ENCODE measurements at places on chromosomes 7 and 10.
A peak's percentile ranks its signal among the peaks of the same experiment; 100 is the strongest.

DNA sequence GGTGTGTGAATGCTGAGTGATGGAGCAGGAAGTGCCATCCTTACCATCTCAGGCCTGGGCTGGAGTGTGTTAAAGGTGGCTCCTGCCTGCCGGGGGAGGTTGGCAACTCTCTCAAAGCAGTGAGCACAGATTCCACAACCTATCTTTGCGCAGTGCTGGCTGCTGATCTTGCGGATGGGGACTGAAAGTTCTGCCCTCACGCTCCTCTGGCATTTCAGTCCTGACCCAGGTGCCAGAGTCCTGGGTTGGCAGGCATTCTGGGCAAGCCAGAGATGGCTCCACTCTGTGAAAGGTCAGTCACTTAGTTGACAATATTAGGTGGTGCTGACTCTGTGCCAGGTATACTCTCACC lies 315.5 kb downstream of the RPS24 start:
- DNase-seq, result no peak

DNA sequence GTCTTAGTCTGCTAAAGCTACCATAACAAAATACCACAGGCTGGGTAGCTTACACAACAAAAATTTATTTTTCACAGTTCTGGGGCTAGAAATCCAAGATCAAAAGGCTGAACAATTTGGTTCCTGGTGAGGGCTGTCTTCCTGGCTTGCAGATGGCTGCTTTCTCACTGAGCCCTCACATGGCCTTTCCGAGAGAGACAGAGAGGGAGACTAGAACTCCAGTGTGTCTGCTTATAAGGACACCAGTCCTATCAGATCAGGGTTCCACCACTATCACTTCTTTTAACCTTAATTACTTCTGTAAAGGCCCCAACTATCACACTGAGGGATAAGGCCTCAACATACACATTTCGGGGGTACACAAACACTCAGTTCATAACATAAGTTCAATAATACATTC lies 527.4 kb upstream of the VSTM2A start:
- DNase-seq, result no peak

DNA sequence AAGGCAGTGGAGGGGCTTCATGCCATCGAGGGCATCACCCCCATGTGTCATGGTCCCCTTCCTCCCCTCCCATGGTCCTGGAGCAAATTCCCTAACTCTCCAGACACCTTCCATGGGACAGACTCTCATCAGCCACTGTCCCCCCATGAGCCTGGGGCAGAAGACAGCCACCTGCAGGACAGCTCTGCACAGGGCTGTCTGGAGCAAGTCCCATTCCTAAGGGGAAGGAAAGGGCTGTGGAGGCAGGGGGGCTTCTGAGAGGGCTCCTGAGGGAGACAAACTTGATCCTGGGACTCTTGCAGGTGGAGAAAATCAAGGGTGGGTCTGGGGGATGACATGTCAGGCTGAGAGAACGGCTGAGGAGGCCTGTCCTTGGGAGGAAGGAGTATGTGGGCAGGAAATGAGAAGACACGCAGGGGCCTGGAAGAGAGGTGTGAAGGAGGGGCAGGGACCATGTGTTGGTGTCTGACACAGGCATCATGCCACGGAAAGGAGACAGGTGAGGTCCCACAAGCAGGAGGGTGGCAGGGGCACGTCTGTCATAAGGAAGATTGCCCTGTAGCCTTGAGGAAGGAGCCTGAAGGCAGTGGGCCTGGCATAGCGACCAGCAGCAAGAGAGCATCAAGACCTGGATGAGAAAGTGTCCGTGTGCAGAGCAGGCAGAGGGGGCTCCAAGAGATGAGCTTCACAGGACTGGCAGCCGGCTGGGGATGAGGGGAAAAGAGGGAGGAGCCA lies 14.4 kb upstream of the GDF10 start:
- DNase-seq, result no peak

- DNase-seq, result no peak
These were observed 21.2 kb downstream of the VSTM2A start for GRCh38 chr7:54563329-54563916.

GRCh38 chr10:86657011-86657395 lies 2.7 kb downstream of the OPN4 start:
- no peak for DNase-seq

DNA sequence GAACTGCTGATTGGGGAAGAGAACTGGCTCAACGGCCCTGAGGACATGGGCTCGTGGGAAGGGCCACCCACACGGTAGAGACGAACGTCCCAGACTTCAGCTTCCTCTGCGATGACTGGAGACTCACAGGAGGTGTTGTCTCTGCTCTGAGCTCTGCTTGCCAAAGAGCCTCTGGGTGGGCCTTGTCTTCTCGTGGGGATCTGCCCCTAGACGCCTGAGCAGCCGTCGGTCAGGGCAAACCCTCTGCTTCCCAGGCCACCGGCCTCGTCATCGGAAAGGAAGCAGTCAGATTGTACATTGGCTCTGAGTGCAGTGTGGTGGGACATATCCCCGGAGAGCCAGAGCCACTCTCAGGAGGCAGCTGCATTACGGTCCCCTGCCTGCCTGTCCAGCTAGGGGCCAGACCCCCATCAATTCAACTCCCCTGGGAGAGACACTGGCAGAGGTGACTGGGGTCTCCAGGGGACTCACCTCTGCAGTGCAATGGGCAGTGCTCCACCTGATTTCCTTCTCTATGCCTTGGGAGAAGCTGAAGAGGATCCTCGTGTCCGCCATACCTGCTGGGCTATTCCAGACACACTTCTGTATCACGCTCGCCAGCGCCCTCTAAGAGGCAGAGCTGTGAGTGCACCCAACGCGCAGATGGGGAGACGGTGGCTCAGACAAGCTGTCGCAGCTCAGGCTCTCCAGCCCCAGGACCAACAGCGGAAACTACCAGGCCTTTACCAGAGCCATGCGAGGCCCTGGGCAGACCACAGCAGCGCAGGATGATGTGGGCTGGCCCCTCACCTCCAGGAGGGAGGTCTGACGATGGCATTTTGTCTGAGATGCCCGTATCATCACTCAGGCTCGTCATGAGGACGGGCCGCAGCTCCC lies 227.4 kb downstream of the TCERG1L start:
- DNase-seq, result no peak

- peak; percentile 52 for DNase-seq
These were observed 87.8 kb downstream of the BTRC start for GRCh38 chr10:101441541-101442455.

DNA sequence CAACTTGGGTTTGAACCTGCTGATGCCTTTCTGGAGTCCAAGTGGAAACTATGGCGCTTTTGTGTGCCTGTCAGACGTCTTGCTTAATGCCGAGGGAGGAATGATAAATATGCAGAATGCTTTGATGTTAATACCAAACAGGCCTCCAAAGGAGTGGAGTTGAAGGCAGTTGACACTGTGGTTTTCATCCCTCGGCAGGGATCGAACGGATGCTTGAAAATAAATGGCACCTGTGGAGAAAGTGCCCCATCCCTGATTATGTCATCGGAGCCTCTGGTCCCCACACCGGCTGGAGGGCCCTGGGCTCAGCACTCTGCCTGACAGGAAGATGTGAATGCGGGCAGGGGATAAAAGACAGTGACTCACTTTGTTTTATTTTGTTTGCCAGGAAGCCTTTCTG lies 148.7 kb upstream of the GPR26 start:
- DNase-seq, result no peak

GRCh38 chr7:52705768-52706167 lies 329.7 kb upstream of the POM121L12 start:
- no peak for DNase-seq

DNA sequence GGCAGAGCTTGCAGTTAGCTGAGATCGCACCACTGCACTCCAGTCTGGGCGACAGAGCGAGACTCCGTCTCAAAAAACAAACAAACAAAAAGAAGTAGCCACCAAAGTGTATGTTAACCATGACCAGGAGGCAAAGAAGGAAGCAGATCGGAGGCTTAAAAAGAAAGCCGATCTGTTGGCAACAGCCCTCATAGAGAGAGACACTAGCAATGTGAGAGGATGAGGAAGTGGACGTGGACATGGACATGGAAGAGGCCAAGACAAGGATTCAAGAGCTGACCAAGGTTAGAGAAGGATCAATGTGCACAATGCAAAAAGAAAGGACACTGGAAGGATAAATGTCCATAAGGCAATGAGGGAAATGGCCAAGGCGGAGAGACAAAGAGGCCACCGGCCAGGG lies 14.9 kb upstream of the ADCK2 start:
- DNase-seq, result peak; percentile 28

GRCh38 chr7:25802057-25802456 lies 349.9 kb upstream of the NFE2L3 start:
- DNase-seq, result no peak

- no peak for DNase-seq
These were observed 113.0 kb downstream of the SGMS1 start for GRCh38 chr10:50510517-50511473.

- DNase-seq, result no peak
These were observed 118.1 kb downstream of the SEMA3D start for GRCh38 chr7:85068799-85069198.

GRCh38 chr10:48249763-48250351 lies 24.6 kb downstream of the FRMPD2 start:
- no peak for DNase-seq

GRCh38 chr10:132554991-132555647 lies 17.5 kb downstream of the INPP5A start:
- no peak for DNase-seq

DNA sequence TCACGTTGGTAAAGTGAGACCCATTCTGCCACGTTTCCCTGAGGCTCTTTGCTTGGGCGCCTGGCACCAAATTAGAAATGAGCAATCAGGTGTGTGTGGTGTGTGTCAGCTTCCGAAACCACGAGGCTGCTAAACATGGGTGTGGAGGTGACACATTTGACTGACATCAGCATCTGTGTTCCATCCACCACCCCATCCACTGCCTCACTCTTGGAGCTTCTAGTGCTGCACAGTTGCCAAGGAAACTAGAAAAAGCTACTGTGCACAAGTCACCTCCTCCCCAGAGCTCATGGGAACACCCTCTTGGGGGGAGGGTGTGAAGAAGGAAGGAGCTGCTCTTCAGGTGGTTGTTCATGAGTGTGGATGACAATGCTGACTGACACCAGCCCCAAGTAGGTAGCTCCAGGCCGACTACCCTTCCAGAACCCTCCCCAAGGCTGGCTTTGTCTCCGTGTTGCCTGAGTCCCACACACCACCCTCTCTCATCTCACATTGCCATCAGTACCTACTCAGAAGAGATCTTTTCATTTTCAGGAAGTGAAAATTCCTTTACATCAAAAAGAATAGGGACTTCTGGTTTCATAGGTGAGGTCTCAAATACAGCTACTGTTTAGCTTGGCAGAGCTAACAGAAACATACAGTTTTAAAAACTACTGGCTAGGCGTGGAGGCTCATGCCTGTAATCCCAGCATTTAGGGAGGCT lies 152.2 kb downstream of the TMEM178B start:
- no peak for DNase-seq

DNA sequence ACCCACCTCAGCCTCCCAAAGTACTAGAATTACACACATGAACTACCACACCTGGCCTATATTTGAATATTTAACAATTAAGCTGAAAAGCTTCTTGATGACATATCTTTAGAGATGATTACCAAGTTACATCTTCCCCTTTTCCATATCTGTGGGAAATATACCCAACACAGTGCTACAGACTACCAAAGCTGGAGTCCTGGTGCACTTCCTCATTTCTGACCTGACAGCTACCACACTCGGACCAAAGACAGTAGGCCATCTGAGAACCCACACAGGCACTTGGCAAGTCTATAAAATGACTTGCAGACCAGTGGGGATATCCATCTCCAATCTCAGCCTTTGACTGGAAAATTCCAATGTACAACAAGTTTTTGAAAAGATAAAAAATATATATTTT lies 270.4 kb upstream of the KLF14 start:
- DNase-seq, result peak; percentile 68

GRCh38 chr7:954330-955238 lies at the start of gene ADAP1:
TSS of gene ADAP1 (minus strand) at chr7:954680. CDS start at chr7:954477, 203 bp downstream.
- DNase-seq, result peak; percentile 86

GRCh38 chr10:5343561-5343960 lies 21.2 kb upstream of the UCN3 start:
- no peak for DNase-seq

DNA sequence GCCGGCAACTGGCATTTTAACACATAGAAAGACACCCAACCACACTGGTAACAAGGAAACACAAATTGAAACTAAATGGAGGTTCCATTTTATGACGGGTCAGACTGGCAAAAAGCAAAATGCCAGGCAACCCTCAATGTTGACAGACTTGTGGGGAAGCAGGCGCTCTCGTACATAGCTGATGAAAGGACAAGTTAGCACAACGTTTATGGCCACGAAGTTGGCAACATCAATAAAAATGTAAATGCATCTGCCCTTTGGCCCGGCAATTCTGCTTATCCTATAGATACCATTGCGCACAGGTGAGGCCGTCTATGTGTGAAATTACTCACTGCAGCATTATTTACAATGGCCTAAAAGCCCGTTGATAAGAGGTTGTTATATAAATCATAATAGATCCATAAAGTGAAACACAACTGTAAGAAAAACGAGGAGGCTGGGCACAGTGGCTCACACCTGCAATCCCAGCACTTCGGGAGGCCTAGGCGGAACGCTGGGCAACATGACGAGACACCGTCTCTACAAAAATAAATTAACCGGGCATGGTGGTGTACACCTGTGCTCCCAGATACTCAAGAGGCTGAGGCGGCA lies 39.8 kb downstream of the FOXL3 start:
- DNase-seq, result no peak

DNA sequence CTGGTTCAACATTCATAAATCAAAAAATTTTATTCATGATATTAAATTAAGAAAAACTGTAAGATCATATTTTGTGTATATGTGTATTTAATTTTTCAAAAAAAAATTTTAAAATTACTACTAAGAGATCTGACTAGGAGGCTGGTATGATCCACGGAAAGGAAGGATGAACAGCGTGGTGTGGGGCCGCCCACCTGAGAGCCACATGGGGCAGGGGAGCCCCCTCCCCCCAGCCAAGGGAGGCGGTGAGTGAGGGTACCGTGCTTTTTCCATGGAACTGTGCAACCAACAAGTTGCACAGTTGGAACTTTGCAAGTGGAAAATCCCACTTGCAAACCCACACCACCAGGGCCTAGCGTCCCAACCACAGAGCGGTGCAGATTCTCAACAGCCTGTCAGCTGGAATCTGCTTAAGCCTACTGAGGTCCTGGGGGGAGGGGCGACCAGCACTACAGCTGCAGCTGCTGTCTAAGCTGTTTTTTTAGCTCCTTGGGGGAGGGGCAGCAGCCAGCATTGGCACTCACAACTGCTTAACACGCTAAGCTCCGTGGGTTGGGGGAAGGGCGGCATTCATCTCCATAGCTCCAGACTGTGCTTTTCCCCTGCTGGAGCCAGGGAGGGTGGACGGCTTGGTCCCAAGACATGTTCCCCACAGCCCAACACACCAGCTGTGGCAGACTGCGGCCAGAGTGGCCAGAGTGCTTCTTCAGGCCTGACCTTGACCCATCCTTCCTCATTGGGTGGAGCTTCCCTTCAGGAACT lies 94.2 kb upstream of the IGFBP3 start:
- DNase-seq, result no peak

GRCh38 chr10:93259126-93259525 lies 185.4 kb downstream of the CYP26A1 start:
- no peak for DNase-seq

Measured in suppressor macrophage treated with lipopolysaccharide for 4 hours (primary cell).